IPS DF 6.9 (cell line): ENCODE measurements at places on chromosomes 13 and 19.

- no peak for DNase-seq
Measured at GRCh38 chr13:48526286-48526685, 6.6 kb downstream of the RCBTB2 start.

DNA sequence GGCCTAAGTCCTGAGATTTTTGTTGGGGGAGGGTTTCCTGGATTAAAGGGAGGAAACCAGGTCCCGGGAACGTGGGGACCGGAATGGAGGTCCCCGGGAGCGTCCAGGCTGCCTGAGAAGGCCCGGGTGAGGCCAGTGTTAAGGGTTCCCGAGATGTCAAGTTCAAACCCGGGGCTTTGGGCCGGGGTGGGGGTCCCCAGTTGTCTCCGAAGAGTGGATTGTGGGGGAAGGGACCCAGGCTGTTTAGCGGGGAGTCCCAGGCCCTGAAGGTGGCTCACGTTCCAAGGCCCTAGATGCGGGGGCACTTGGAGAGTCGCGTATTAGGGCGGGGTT lies 262 bp downstream of the COX7A1 start:
- DNase-seq: no peak

DNA sequence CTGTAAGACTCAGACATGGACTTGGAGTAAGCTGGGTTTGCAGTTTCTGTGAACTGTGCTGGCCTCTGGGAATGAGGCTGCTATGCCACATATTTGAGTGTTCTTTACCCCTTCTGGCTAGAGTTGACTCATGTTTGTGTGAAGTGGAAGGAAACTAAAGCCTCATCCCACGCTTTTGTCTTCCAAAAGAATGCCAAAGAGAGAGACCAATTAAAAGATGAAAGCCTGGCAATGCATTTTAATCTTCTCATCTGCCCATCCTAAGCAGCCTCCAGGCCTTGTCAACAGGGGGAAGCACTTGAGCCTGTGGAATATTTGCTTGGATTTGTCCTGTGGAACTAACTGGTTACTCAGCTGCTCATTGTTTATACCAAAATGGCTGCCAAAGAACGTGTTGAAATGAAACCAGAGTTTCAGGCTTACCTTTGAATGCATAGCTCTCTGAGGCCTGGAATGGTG lies 49.1 kb downstream of the LMO7 start:
- no peak for DNase-seq

DNA sequence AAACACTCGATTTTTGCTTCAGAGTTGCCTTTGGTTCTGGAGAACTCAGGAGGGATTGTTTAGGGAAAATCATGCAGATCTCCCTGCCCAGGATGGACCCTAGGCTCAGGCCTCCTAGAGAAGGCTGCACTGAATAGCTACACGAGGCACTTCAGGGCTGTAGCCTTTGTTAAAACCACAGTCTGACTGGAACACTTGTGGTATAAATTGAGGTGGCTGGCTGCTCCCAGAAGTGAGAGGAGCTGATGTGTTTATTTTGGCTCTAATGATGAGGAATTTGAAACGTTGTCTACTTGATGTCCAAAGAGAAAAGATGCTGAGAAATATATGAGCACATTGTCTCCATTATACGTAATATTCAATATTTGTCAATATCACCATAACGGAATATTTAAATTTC lies 762.1 kb upstream of the ARGLU1 start:
- DNase-seq: no peak

- no peak for DNase-seq
Measured at GRCh38 chr13:44273991-44274770, 99.4 kb upstream of the SERP2 start.

DNA sequence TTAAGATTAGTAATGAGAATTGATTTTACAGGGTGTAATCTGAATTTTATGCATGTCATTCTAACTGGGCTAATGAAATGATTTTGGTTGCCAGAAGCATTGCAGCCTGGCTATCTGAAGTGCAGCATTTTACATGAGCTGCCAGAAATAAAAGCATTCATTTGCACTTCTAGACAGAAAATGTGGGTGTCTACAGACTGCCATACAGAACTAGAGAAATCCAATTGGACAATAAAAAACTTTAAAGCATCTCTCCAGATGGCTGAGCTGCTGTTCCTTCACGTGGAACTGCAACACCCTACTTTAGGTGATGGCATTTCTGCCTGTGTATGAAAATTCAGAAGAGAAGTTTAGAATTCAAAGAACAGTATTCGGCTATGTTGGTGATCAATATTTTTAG lies 450.1 kb upstream of the SLITRK1 start:
- DNase-seq: no peak

DNA sequence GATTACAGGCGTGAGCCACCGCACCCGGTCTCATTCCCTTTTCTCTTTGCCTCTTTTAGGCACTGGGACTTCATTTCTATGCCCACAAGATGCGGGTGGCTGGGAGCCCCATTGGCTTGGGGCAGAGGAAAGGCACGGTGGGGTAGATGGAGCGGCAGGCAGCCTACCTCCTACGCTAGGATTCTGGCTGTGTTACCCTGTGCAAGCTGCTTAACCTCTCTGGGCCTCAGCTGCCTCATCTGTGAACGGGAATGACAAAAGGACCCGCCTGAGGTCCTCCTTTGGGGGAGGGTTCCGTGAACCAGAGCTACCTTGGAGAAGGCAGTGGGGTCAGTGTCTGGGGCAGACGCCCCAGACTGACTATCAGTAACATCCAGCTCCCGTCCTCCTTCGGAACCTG lies 9.3 kb upstream of the LINGO3 start:
- no peak for DNase-seq

DNA sequence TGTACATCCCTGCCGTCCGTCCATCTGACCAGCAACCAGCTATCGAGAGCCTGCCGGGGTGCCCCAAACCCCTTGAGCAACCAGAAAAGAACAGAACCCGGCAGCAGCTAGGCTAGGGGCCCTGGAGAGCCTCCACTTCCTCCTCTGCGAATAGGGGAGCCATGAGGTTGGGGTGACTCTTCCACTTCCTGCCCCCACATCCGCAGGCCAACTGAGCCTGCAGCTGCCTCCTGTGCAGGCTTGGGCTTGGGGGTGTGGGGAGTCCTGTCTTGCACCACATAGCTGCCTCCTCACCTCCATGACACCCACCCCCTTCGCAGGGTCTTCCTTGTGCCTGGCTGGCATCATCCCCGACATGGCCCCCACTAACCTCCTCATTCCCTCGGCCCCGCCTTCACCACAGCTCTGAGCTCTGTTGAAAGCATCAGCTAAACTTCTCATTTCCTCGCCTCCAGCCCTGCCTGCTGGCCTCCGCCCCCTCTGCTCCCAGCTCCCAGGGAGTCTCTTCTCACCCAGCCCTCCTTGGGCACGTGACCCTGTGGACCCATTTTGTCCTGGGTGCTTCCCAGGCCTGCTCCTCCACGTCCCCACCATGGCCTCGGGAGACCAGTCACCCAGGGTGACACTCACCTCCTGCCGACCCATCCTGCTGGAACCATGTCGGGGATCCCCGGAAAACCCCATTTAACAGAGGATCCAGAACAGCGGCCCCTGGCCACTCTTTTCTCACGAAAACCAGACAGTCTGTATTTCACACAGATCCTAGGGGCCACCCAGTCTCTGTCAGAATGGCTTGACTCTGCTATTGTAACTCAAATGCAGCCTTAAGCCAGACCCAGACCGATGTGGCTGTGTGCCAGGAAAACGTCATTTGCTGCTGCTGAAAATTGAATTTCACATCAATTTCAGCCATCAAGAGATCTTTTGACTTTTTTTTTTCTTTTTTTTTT lies 50.4 kb downstream of the MYO9B start:
- DNase-seq: no peak

GRCh38 chr13:20144141-20144850 lies 16.6 kb downstream of the GJA3 start:
- DNase-seq: no peak

- DNase-seq: no peak
Measured at GRCh38 chr13:36207672-36208071, 6.7 kb downstream of the SOHLH2 start.

GRCh38 chr19:46670813-46671212 lies 9.8 kb upstream of the DACT3 start:
- DNase-seq: no peak

DNA sequence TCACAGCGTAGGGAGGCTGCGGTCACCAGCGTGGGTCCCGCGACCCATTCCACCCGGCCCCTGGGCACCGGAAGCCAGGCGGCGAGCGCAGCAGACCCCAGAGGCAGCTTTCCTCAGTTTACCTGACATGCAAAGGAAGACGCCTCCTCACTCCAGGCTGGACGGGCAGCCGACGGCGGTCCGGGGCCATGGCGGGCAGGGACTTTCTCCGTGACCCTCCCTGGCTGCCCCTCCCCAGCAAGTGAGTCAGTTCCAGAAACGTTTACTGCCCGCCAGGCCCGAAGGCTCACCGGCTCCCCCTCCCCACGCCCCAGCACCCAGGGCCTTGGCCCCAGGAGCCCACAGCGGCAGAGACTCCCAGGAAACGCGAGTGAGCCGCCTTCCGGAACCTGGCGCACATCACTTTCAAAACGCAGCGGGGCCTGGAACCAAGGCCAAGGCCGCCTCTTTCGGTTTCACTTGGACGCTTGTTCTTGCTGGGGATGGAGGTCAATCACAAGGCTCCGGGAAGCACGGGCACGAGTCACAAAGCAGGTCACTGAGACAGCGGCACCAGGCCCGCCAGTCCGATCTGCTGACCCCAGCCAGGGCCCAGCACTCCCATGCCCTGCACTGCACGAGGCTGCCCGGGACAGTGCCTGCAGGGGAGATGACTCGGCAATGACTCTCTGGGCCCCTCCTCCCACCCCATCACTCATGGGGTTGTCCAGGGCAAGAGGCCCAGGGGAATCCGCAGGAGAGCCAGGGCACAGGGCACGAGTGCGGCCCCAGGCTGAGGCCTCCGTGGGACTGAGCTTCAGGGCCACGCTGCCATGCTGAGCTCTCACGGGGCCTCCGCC lies 5.3 kb downstream of the SBNO2 start:
- DNase-seq: no peak

GRCh38 chr13:104875038-104875754 lies 1660.3 kb downstream of the EFNB2 start:
- no peak for DNase-seq

- no peak for DNase-seq
Measured at GRCh38 chr13:24564881-24565280, 52.3 kb upstream of the PARP4 start.

GRCh38 chr13:78680115-78680561 lies 21.2 kb upstream of the OBI1 start:
- DNase-seq: no peak

- no peak for DNase-seq
Measured at GRCh38 chr19:47742634-47743033, 2.7 kb upstream of the NOP53 start.

DNA sequence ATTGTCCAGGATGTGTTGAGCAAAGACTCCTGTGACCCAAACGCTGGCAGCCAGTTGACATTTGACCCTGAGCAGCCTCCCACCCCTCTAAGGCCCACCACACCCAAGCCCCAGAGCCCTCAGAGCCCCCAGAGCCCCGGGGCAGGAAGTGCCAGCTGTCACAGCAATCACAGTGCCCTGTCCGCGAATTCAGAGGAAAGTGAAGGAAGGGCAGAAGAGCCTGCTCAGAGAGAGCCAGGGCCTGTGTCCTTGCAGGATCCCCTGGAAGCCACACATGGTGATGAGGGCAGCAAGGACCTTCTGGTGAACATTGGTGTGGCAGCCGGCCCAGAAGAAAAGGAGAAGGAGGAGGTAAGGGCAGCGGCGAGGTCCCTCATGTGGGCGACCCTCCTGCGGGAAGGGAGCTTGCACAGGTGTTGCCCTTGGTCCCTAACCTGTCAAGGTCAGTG lies 63.7 kb downstream of the SPATA13 start:
- no peak for DNase-seq

DNA sequence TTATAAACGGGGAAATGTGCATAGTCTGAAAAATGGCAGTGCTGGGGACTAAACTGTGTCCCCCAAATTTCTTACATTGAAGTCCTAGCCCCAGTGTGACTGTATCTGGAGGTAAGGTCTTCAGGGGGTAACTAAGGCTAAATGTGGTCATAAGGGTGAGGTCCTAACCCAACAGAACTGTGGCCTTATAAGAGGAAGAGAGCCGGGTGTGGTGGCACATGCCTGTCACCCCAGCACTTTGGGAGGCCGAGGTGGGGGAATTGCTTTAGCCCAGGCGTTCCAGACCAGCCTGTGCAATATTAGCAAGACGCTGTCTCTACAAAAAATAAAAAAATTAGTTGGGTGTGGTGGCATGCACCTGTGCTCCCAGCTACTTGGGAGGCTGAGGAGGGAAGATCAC lies 17.8 kb downstream of the PROZ start:
- no peak for DNase-seq

- no peak for DNase-seq
Measured at GRCh38 chr13:48492470-48493065, 40.3 kb downstream of the RCBTB2 start.

DNA sequence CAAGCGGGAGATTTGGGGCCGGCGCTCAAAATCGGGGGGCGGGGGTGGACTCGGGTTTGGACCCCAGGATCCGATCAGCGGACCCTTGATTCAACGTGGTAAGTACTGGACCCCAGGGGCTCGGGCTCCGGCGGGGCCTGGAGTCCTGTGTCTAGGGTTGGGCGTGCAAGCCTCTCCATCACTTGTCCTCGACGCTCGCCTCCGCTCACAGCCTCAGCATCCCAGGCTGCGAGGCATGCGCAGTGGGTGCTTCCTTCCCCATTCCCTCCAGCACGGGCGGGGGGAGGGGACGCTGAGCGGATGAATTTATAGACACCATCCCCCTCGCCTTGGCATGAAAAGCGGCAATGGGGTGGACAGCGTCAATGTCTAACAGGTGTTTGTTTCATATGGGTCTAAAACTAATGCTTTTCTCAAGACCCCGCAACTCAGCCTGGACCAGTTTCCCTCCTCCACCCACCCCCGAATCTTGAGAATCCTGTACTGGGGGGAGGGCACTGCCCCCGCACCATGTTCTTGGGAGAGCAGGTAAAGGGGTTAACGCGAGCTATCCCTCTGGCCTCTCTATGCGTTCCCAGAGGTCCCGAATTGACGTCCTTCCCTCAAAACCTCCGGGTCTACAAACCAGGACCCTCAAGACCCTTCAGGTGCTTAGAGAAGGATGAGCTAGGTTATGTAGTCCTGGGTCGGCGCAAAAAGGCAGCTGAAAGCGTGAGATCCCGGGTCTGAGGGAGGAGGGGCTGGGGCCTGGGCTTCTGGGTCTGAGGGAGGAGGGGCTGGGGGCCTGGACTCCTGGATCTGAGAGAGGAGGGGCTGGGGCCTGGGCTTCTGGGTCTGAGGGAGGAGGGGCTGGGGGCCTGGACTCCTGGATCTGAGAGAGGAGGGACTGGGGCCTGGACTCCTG lies 579 bp downstream of the CPT1C start:
- DNase-seq: no peak

DNA sequence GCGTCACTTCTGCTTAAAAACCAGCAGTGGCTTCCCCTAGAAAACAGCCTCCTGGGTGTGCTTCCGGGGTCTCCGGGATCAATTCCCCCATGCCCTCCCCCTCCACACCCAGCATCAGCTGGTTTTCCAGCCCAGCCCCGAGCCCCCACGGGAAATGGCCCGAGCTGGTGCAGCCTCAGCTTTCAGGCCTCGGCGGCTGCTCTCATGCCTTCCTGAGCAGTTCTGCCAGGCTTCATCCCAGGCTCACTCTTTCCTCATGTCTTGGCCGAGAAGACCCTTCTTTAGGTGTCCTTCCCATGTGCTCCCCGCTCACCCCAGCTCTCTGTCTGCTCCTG lies 103.1 kb upstream of the RNF113B start:
- no peak for DNase-seq
